ENCODE measurements at places on chromosomes 5 and 9. TPM values are rescaled to one million over a fixed set of nuclear protein-coding genes. Genes with fewer than 3 reads are reported as not detected.

The SNCB gene
- total RNA-seq: 0.43 TPM

The SMIM33 gene
- total RNA-seq: not detected

The PLPPR1 gene
- not detected for total RNA-seq

The GARNL3 gene
- total RNA-seq: 28.7 TPM

The IRX1 gene
- 1.2 TPM for total RNA-seq

DNA sequence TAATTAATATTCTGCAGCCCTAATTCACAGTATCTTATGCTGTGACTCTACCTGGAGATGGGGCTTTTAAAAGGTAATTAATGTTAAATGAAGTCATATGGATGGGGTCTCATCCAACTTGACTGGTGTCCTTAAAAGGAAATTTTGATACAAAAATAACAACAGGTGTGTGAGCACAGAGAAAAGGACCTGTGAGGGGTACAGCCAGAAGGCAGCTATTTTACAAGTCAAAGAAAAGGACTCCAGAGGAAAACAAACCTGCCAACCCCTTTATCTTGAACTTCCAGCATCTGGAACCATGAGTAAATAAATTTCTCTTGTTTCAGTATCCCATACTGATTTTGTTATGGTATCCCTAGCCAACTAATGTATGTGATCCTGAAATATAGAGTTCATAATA is 250.3 kb downstream of the TMEM232 start:
- no peak for DNase-seq

The SMAD5 gene
- 45.9 TPM for total RNA-seq

DNA sequence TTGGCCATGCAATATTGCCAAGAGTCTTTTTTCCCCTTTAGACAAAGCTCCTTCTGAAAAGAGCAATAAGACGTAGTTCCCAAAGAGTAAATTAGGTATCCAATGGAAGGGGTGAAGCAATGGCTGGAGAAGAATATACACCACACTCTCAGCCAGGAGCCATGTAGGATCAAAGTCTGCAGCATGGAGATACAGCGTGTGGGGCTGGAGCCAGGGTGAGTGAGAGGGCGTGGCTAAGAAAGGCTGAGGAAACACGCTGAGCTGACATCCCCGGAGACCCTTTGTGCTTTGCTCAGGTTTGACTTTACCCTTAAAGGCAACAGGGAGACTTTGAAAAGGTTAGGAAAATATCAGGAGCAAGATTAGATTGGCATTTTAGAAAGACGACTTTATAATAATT is 87.1 kb upstream of the ELL2 start:
- no peak for DNase-seq

GRCh38 chr5:174378121-174378874 is 332.8 kb downstream of the NSG2 start:
- no peak for DNase-seq

The SGCD gene
- 83.1 TPM for total RNA-seq

- no peak for DNase-seq
Observed at GRCh38 chr9:94632737-94633136, 6.6 kb downstream of the FBP1 start.

DNA sequence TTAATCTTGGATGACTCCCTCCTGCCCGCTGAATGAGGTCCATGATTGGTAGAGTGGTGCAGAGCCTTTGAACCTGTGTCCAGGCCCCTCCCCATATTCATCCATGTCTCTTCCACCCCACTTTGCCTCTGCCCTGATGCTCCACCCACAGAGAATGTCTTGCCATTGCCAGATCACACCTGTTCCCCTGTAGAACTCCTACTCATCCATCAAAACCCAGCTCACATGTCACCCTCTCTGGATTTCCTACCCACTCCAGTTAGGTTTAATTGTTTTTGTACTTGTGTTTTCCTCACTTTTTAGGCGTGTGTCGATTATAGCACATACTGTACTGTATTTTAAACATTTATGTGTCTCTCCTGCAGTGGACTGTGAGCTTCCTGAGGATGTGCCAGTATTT is 107.0 kb upstream of the CTSL start:
- DNase-seq: no peak

DNA sequence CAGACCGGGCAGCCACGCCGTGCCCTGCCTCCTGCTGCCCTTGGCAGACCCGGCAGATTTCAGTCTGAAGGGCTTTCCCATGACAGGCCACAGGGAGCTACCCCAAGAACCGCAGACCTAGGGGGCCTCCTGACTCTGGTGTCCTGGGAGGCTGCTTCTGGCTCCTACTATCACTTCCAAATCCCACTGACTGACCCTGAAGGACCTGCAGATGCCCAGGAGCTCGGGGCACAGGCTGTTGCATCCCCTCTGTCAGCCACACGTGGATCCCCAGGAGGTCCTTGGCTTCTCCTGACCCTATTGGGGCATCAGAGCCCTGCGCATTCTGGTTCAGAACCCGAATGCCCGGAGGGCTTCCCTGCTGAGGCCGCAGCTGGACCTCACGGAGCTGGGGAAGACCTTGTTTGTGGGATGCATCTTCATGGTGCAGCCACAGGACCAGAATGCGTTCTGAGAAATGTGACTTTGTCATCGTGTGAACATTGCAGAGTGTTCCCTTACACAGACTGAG is 81.3 kb upstream of the IRX4 start:
- DNase-seq: peak; percentile 20

The KCNIP1 gene
- total RNA-seq: 0.57 TPM
